ENCODE measurements at places on chromosomes 3 and 15. TPM values are rescaled to one million over a fixed set of nuclear protein-coding genes. Genes with fewer than 3 reads are reported as not detected.

PAQR9 gene
- polyA plus RNA-seq, result not detected

ZNF445 gene
- polyA plus RNA-seq, result 5.1 TPM

GRCh38 chr3:174862666-174863065, 3.5 kb downstream of the NAALADL2 start:
- DNase-seq, result no peak

GRCh38 chr3:179995406-179995805, 41.3 kb downstream of the PEX5L start:
- DNase-seq, result no peak

DNA sequence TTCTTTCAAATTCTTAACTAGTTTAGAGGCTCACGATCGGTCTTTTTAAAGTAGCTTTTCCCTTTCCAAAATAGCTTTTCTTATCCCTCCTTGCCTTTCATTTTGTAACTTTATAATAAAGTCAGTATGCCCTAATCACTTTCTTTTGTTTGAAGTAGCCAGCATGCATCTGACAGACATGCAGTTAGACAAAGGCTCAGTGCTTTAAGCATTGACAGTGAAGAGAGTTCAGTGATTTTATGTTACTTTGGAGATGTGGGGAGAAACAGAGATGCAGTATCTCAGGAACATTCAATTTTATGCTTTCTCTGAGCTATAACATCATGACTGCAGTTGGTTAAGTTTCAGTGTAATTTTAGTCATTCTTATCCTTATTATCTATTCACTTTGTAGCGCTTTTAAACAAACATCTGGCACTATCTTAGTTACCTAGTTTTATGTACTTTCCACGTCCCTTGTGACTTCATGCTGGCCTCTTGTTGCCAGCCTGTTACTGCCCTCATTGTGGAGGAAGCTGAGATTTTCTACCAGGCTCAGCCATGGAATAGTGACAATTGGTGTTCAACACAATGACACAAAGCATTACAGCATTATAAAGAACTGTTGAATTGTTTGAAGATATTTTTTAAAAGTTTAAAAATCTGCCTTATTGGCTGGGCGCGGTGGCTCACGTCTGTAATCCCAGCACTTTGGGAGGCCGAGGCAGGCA, 90.3 kb downstream of the AKAP13 start:
- DNase-seq, result no peak

GRCh38 chr3:38563886-38564270, 67.7 kb downstream of the EXOG start:
- DNase-seq, result no peak

All from AG04450 (cell line).